ENCODE measurements at places on chromosomes 6 and 20. TPM values are rescaled to one million over a fixed set of nuclear protein-coding genes. Genes with fewer than 3 reads are reported as not detected.

ABHD16B gene
- total RNA-seq, result not detected

SALL4 gene
- not detected for total RNA-seq

RAB44 gene
- total RNA-seq, result not detected

KIF13A gene
- 22.7 TPM for total RNA-seq

IL20RA gene
- total RNA-seq, result 0.54 TPM

FOXS1 gene
- not detected for total RNA-seq

TUBE1 gene
- total RNA-seq, result 28.8 TPM

LIN28B gene
- not detected for total RNA-seq

TCP11 gene
- total RNA-seq, result 0.39 TPM

KCNK17 gene
- not detected for total RNA-seq

SLC29A1 gene
- total RNA-seq, result 9.5 TPM

CST1 gene
- not detected for total RNA-seq

CPNE1 gene
- 122 TPM for total RNA-seq

LY6G5C gene
- 0.34 TPM for total RNA-seq

AKAP7 gene
- total RNA-seq, result 4.0 TPM

ZNF217 gene
- total RNA-seq, result 23.2 TPM

PXT1 gene
- total RNA-seq, result not detected

GPLD1 gene
- total RNA-seq, result 0.44 TPM

CDH4 gene
- not detected for total RNA-seq

HTR1B gene
- total RNA-seq, result not detected

TGM2 gene
- total RNA-seq, result 16.8 TPM

All from cardiac ventricle fibroblast (primary cell).